ENCODE measurements at places on chromosomes 11 and 22. TPM values are rescaled to one million over a fixed set of nuclear protein-coding genes. Genes with fewer than 3 reads are reported as not detected.
A peak's percentile ranks its signal among the peaks of the same experiment; 100 is the strongest.

DNA sequence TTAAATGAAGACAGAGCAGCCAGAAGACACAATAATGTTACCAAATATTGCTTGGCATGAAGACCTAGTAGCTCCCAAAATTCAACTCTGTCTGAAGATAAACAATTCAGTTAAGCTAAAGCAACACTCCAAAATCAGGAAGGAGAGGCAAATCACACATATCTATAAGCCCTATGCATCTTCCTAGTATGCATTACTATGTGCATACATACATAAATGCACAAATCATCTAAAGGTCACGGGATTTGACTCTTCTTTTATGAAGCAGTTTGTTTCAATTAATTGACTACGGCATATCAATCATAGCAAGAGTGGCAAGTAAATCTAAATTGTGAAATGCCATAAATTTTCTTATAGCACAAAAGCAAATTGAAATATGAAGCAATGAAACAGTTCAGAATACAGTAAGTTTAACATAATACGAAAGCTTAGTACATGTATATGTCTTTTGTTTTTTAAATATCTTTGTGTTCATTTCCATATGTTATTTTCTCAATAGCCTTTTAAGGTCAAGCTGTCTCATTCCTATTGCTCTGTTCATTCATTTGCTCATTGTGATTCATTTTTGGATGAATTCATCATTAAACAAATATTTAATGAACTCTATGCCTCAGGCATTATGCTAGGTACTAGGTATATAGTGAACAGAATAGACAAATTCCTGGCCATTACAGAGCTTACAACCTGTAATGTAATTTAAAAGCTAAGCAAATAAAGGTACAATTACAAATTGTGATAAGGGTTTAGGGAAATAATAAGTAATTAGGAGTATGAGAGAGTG is 540.5 kb downstream of the DLG2 start:
- DNase-seq, result no peak

DNA sequence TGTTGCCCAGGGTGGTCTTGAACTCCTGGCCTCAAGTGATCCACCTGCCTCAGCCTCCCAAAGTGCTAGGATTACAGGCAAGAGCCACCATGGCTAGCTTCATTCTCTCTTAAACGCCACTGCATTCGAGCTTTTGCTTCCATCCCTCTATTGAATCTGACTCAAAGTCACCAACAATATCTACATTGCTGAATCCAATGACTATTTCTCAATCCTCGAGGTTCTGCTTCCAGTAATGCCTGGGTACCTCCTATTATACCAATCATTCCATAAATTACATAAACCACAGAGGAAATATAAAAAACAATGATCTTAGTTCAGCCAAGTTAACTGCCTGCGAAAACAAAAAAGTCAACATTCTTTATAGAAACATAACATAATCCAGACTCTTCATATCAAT is 11.9 kb upstream of the NXF1 start:
- DNase-seq, result no peak

DNA sequence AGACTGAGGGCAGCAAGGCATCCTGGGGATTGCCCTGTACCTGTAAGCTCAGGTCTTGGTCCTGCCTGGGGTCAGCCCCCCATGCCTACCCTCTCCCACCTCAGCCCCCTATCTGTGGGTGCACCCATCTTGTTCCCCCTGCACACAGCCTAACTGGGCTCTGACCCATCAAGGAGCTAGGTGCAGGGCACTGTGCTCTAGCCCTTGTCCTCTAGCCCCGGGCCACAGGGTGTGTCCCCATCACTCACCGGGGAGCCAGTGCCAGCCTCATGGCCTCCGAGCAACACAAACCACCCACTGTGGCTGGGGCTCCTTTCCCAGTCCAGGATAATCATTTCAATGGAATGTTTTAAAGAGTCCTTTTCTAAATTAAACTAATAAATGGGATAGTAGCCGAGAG is 293.9 kb upstream of the PLET1 start:
- DNase-seq, result no peak

GRCh38 chr22:46077669-46078099 is 72.6 kb upstream of the PPARA start:
- DNase-seq, result peak; percentile 80

PTPRCAP gene
- 0.94 TPM for total RNA-seq

DNA sequence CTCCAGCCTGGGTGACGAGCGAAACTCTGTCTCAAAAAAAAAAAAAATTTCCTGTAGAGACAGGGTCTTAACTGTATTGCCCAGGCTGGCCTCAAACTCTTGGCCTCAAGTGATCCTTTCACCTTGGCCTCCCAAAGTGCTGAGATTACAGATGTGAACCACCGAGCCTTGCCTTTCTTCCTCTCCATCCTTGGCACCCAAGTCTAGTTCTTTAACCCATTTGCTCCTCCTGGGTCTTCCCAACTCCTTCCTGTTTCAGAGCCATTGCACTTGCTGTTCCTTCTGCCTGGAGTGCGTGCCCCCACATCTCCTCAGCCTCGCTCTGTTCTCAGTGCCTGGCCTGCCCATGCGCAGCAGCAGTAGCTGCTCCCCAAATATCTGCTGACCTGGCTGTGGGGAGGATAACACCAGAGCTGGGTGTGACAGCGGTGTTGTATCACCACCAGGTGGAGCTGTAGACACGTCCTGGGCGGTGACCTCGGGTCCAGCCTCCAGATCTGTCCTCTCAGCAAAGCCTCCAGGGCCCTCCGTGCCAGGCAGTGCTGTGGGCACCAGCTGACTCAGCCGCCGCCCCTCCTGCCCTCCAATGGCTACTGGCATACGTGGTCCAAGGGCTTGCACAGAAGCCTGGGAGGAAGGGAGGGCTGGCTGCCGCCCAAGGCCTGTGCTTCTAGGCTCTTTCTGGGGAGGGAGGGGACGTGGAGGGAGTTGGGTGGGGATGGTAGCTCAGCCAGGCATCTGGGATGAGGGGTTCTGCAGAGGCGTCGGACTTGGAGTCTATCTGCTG is 22.0 kb downstream of the TEF start:
- DNase-seq, result peak; percentile 95

RAG1 gene
- 5.6 TPM for total RNA-seq

- no peak for DNase-seq
Measured at GRCh38 chr22:27935897-27936296, 16.8 kb upstream of the PITPNB start.

DNA sequence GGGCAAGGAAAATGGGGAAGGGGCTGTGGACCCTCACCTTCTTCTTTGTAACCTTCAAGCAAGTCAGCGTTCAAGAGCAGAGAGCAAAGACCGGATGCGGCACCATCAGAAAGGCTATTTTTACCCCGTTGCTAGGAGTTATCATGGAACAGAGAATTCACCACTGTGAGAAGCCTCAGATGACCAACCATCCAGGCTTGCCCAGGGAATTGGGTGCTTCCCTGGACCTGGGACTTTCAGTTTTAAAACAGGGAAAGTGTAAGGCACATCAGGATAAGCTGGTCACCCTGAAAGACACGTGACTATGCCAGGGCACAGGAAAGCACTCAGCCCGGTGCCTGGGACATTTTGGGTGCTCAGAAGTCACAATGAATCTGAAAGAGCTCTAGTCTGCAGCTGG is 10.4 kb downstream of the GALNT18 start:
- peak; percentile 79 for DNase-seq

DNA sequence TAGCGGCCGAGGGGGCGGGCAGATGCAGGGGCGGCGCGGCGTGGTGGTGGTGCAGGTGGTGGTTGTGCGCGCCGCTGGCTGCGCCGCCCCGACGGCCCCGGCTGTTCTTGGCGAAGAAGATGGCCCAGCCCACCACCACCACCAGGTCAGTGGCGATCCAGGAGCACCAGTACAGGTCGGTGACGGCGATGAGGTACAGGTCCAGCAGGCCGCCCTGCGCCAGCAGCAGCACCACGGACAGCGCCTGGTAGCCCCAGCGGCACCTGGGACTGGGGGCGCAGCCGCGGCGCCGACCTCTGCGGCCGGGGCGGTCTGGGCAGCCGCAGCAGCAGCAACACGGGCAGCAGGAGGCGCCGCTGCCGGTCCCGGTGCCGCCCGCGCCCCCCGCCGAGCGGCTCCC is 879 bp downstream of the TMEM121B start:
- peak; percentile 61 for DNase-seq

DNA sequence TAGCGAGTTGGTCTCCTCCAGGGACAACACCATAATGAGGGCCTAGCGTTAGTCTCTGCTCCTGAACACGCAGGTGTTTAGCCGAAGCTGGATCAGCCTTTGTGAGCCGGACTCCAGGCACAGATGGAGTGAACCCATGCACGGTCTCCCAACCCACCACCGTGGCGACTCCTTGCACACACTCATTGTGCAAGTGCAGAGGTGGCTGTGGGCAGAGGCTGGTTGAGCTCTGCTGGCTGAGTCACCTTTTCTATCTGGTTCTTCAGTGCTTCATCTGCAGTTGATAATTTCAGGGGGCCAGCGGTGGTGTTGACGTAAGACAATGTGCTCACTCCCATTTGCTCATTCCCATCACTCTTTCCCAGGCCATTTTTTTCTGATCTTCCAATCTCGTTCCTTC is 72.1 kb upstream of the SLC22A12 start:
- DNase-seq, result no peak

GRCh38 chr11:77026743-77027142 is 7.5 kb upstream of the B3GNT6 start:
- DNase-seq, result no peak

GRCh38 chr11:18501629-18502028 is 25.1 kb downstream of the TSG101 start:
- DNase-seq, result no peak

DNA sequence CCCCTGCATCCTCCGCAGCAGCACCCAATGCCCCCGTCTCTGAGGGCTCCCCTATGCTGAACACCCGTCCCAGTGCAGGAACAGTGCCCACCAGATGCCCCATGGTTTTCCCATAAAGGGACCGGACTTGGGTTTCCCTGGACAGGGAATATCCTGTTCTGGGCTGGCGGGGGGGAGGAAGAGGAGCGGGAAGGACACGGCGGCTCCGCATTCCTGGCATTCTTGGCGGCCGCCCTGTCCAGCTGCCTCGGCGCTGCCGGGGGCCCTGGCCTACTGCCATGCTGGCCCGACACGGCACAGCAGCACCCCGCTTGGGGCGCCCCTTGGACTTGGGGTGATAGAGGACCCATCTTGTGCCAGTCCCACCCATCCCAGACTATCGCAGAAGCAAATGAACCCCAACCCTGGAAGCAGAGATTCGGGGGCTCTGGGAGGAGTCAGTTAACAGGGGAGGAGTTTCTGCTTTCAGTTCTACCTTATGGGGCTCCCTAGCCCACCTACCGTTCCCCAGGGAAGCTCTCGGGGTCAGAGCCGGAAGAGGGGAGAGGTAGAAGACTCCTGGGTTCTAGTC is 23.7 kb upstream of the CBX7 start:
- peak; percentile 90 for DNase-seq

DNA sequence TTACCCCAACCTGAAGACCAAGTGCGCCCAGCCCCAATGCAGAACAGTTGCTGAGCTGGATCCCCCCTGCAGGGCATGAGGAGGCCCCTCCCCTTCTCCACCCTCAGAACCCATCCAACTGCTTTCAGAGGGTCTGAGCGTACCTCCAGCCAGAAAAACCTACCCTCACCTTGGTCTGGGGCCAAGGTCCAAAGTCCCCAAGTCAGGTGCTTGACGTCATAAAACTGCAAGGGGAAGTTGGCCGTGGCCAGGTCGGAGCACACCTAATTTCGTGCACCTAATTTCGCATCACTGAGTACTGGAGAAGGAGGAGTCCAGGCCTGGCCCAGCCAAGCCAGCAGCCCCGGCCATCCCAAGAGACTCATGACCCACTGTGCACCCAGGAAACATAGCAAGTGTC is 289.8 kb downstream of the CTTN start:
- DNase-seq, result no peak

DNA sequence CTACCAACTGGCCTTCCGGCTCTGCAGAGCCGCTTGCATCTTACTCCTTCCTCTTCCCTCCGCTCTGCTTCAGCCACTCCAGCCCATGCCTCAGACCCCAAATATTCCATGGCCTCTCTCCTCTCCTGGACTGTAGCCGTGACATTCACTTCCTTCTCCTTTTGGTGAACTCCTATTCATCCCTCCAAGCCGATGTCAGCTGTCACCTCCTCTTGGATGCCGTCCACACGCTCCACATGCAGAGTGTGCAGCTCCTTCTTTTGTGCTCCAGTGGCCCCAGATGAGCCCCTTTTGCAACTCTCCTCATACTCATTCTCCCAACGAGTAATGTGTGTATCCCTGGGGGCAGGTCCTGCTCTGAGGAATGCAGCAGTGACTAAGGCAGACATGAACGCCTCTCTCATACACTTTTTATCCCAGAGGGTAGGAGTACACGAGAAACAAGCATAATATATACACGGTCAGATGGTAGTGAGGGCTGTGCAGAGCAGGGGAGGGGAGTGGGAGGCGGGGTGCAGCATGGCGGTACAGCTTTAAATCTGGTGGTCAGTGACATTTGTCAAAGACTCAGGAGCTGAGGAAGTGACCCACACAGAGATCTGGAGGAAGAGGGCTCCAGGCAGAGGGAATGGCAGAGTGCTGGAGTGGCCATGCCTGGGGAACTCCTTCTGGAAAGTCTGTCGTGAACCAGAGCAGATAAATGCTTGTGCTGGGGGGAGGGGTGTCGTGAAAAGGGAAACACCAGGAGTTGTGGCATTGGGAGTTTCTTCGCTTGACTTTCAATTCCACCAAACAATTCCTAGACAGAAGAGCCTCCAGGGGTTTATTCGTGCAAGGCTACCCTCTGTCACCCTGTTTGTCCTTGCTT is 83.8 kb upstream of the ATXN10 start:
- no peak for DNase-seq

DNA sequence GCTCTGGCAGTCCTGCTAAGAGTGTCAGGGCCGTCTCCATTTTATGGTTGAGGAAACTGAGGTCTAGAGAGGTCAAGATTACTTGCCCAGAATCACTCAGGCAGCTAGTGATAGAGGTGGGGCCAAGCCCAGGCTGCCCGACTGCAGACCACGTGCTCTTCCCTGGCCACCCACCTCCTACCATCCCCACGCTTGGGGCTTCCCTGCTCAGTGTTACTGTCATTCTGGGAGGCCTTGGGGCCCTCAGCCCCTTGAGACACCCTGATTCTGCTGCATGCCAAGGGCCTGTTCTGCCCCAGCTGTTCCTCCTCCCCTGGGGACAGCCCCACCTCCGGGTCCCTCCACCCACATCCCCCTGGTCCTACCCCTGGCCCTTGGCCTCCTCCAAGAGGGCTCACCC is 17.2 kb upstream of the TAB1 start:
- no peak for DNase-seq

DNA sequence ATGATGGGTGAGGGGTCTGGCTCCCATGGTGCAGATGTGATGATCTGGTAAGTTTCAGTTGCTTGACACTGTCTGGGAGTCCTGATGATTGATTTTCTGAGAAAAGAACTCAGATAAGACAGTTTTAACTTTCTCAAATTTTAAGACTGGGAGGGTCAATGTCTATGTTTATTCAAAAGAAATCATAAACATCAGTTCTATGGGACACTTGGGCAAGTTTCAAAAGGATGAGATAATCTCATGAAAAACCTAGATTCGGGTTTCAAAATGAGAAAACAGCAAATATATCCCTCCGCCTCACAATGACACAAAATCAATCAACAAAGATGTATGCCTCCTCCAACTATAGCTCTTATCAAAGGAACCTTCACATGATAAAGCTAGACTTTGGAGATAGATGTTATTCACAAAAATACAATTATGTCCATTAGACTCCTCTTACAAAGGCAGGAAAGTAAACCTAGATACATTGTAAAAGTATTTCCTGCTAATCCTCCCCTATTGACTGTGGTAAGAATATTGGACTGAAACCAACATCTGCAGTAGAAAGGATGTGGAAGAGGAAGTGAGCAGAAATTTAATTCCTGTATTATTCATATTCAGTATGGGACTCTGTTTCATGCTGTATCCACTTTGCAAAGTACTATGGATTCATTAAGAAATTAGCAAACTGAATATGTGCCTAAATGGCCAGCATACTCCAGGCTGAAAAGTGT is 21.6 kb downstream of the SVIP start:
- DNase-seq, result no peak

All from myocyte (in vitro differentiated cells).